SW480 (cell line): ENCODE measurements at places on chromosomes 16 and 17.
A peak's percentile ranks its signal among the peaks of the same experiment; 100 is the strongest.

DNA sequence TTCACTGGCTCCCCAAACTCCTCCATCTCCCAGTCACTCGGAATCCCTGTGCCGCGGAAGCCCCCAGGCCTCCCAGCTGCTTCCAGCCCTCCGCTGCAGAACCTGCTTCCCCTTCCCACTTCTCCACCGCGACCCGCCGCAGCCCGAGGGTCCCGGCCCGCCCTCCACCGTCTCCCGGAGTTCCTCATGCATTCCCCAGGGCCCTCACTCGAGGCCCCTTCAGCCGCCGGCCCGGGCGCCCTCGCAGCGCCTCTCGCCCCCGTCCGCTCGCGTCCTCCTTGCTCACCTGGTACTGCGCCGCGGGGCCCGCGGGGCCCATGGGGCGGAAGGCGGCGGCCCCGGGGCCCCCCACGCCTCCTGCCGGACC lies 329 bp downstream of the SMARCD2 start:
- no peak for DNase-seq

GRCh38 chr17:54990118-54990517 lies 21.6 kb downstream of the STXBP4 start:
- no peak for DNase-seq

DNA sequence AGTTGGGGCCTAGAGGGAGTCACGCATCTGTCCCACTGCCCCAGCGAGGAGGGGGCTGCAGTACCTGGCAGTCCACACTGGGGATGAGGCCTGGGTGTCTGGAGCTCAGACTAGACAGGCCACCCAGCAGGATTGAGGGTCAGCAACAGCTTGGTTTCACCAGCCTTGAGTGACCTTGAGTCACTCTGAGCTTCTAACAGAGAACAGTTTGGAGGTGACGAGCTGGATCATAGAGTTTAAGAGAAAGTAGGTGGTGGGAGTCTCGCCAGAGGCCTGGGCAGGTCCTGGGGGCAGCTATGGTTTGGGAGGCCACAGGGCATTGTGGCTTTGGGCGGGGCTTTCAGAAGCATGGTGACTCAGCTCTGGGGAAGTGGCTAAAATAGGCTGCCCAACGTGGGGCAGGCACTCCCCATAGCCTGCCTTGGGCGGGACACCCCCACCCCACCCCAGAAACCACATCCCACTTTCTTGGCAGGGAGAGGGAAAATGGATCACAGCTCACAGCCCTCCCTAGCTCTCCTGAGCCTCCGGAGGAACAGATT lies 20.5 kb downstream of the CDC42EP4 start:
- peak; percentile 88 for DNase-seq

- DNase-seq = peak; percentile 56
These were observed 16.7 kb downstream of the C16orf54 start for GRCh38 chr16:29729116-29729521.

DNA sequence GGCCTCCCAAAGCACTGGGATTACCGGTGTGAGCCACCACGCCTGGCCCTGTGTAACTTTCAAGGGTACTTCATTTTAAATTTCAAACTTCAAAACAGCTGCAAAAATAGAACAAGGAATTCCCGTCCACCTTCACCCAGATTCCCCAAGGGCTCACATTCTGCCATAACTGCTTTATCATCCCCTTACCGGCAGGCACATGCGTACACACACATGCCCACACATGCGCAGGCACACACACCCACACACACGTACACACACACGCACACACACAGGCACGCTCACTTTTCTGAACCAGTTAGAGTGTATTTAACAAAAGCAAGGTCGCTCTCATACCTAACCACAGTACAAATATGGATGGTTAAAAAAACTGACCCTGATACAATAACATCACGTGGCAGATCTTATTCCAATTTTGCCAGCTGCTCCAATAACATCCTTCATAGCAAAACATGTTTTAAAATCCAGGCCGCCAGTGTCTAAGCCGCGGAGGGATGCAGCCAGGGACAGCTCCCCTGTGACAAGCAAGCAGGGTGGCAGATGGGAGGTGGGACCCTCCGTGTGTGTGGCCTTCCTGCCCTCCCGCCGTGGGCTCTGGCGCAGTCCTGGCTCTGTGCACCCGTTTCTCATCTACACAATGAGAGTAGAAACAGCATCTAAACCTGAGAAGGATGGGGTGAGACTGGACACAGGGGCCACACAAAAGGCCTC lies 23.1 kb downstream of the PDIA2 start:
- no peak for DNase-seq

- DNase-seq = no peak
These were observed 26.7 kb downstream of the TRIM25 start for GRCh38 chr17:56887105-56887504.
